NCI-H2081 (cell line): ENCODE measurements at places on chromosomes 3 and 15.

GRCh38 chr3:123725652-123726400 is 141.0 kb upstream of the HACD2 start:
- no peak for DNase-seq

DNA sequence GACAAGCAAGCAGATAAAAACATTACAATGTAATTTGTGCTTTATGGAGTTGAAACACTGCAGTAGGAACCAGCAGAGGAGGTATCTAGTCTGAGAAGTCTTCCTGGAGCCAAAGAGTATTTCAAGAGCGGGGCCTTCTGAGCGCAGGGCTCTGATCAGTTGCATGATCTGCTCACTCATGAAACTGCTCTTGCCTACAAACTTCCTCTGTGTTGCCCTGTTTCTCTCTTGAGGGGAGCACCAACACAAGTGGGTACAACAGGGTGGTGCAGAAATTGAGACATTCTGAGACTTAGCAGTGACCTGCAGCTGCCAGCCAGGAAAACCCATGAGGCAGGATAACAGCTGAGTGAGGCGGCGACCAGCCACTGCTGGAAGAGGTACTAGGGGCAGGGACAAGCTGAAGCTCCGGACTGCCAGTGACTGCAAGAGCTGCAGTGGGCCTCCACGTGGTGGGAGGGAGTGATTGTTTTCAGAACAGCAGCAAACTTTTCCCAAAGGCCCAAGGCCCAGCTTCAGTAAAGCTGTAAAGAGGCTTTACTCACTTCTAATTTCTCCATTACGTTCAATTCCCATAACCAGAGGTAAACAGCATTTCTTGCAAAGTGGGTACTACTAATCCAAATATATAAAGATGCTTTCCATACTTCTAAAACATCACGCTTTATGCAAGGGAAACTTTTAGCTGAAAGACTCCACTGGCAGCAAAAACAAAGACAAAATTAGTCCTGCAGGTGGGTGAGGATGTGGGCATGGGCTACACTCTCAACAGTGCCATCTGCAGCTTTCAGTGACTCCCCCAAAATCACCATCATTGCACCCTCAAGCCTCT is 69.0 kb upstream of the LPP start:
- no peak for DNase-seq

- DNase-seq: no peak
Observed at GRCh38 chr15:69305204-69305931, 6.7 kb downstream of the PAQR5 start.

DNA sequence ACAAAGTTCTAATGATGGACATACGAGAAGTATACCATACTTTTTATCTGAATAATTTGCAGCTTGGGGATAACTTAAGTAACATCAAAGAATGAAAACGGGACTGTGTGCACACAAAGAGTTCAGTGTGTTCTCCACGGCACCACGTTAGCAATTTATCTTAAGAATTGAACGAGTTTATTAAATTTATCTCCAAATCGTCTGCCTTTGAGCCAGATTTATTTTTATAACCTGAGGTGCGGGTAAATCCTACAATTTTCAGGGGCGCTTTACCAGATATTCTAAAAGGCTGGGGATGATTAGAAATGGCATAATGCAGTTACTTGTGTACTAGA is 3.5 kb downstream of the CHD2 start:
- no peak for DNase-seq

DNA sequence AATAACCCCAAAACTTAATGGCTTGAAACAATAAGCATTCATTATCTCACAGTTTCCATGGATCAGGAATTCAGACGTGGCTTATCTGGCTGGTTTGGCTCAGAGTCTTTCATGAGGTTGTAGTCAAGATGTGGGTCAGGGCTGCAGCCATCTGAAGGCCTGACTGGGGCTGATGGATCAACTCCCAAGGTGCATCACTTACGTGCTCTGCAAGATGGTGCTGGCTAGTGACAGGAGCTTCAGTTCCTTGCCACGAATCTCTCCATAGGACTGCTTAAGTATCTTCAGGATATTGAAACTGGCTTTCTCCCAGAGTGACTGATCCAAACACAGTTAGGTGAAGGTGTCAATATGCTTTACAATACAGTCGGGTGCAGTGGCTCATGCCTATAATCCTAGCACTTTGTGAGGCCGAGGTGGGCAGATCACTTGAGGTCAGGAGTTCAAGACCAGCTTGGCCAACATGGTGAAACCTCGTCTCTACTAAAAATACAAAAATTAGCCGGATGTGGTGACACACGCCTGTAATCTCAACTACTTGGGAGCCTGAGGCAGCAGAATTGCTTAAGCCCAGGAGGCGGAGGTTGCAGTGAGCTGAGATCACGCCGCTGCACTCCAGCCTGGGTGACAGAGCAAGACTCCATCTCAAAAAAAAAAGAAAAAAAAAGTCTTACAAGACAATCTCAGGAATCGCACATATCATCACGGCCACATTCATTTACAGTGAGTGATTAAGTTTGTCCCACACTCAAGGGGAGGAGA is 28.5 kb upstream of the PTPRG start:
- no peak for DNase-seq

GRCh38 chr3:100108464-100109079 is 5.7 kb downstream of the FILIP1L start:
- no peak for DNase-seq

- DNase-seq: no peak
Observed at GRCh38 chr3:27507111-27507510, 22.9 kb upstream of the SLC4A7 start.

- no peak for DNase-seq
Observed at GRCh38 chr15:100002086-100002620, 268.9 kb upstream of the LYSMD4 start.

DNA sequence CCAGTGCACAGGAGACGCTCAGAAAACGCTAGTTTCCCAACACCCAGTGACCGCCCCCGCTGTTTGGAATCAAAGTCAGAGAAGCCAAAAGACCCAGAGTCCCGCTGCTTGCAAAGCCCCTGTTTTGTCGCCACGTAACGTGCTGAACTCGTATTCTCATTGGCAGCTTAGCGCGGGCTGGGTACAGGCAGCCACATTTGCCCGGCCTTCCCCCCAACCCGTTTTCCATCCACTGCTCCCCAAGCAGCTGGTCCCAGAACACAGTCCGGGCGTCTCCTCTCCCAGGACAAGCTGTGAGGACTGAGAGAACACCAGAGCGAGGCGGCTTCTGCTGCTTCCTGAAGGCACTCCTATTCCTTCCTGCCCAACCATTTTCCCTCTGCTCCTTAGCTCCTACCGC is 54.8 kb downstream of the RASGRF1 start:
- DNase-seq: no peak
